HCT116 (cell line): ENCODE measurements at places on chromosomes 6 and 20. TPM values are rescaled to one million over a fixed set of nuclear protein-coding genes. Genes with fewer than 3 reads are reported as not detected.
A peak's percentile ranks its signal among the peaks of the same experiment; 100 is the strongest.

DNA sequence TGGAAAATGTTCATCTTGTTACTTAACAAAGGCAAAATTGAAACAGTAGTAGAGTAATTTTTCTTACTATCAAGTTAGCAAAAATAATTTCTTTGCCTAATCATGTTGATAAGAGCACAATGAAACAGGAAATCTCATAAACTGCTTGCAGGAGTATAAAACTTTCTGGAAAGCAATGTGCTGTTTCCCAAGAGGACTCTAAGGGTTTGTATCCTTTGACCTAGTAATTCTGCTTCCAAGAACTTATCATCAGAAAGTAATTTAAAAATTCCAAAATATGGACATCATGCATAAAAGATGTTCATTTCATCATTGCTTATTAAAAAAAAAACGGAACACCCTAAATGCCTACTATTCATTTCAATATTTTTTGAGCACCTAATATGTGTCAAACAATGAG lies 46.1 kb upstream of the TNFAIP3 start:
- no peaks in the 10 kb centered on the region for H3K4me1 ChIP-seq
- H3K4me3 ChIP-seq: no peak overlapping the region
- DNase-seq: no peak
- H3K27me3 ChIP-seq: no peaks in the 10 kb centered on the region

- no peaks in the 10 kb centered on the region; the same call in 1 of the 2 replicates for H3K4me1 ChIP-seq
- H3K27ac ChIP-seq: no peak overlapping the region
- no peaks in the 10 kb centered on the region for H3K36me3 ChIP-seq
- DNase-seq: peak; percentile 8
These were observed 85.7 kb upstream of the NEDD9 start for GRCh38 chr6:11317885-11318771.

DNA sequence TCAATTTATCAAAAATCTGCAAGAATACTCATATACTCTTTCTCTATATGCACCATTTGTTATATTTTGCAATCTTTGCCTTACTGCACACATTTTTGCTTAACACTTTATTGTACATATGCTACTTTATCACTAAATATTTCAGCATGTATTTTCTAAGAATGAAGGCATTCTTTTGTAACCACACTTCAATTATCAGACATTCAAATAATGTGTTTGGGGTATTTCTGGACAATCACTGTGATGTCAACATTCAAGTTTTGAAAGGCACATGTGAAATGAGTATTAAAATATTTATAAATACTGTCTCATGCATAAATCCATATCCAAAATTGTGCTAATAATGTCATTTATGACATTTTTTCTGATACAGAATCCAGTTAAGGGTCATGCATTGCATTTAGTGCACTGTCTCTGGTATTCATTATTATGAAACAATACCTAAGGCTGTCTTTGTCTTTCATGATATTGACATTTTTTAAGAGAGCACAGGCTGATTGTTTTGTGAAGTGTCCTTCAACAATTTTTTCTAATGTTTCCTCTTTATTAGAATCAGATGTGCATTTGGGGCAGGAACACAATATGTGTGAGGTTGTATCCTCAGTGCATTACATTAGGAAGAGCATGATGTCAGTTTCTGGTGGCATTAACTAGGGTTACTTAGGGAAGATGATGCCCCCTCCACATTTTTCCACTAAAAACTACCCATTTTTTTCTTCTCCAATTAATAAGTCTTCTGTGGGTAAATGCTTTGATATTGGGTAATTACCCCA lies 105.7 kb downstream of the MTFR2 start:
- no peaks in the 10 kb centered on the region for H3K27me3 ChIP-seq
- no peaks in the 10 kb centered on the region for H3K4me1 ChIP-seq
- no peaks in the 10 kb centered on the region for H3K36me3 ChIP-seq
- no peak overlapping the region for H3K4me3 ChIP-seq
- no peak overlapping the region for H3K27ac ChIP-seq

DNA sequence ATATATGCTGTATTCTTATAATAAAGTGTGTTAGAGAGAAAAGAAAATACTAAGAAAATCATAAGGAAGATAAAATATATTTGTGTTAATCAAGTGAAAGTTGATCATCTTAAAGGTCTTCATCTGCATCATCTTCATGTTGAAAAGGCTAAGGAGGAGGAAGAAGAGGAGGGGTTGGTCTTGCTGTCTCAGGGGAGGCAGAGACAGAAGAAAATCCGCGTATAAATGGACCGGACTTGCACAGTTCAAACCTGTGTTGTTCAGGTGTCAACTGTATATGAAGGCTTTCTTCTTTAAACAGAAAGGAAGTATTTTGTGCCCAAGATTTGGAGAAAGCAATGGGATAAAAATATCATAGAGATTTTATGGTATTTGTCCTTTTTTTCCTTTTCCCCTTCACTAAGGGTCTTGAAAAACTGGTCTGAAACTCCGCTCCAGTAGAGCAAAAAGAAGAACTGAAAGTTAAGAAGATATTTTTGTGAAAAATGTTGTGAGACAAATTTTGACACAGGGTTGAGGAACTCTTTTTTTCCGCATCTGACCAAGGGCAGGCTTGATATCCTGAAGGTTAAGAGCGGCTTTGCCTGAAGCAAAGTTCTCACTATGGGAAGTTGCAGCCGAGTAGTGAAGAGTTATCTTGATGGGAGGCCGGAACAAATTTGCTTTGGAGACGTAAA lies 350.7 kb downstream of the LAMA2 start:
- no peaks in the 10 kb centered on the region for H3K36me3 ChIP-seq
- H3K4me1 ChIP-seq: no peaks in the 10 kb centered on the region
- H3K27ac ChIP-seq: no peak overlapping the region
- no peak overlapping the region for H3K4me3 ChIP-seq

DNA sequence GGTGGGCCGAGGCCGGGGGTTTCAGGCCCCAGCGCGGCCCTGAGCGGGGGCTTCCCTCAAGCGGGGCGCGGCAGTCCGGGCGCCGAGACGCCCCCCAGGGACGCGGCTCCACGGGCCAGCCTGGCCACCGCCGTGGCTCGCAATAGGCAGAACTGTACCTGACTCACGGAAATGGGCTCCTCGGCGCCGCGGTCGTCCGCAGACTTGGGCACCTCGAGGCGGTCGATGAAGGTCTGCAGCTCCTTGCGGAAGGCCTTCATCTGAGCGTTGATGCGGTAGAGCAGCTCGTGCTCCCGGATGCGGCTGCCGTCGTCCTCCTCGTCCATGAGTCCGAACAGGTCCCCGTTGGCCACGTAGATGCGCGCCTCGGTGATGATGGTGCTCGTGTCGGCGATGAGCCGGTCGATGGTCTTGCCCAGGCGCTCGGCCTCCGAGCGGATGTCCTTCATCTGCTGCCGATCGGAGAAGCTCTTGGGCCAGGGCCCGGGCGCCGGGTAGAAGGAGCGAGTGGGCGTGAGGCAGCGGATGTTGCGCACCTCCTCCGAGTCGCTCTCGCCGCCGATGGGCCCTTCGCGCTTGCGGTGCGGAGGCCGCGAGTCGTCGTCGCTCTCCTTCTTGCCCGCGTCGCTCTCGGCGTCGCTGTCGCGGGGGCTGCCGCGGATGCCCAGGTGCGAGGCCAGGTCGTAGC lies 16.1 kb upstream of the KIAA0408 start:
- no peak overlapping the region for H3K27ac ChIP-seq
- no peak overlapping the region for H3K4me3 ChIP-seq
- H3K27me3 ChIP-seq: no peaks in the 10 kb centered on the region
- no peaks in the 10 kb centered on the region for H3K4me1 ChIP-seq
- DNase-seq: no peak

DNA sequence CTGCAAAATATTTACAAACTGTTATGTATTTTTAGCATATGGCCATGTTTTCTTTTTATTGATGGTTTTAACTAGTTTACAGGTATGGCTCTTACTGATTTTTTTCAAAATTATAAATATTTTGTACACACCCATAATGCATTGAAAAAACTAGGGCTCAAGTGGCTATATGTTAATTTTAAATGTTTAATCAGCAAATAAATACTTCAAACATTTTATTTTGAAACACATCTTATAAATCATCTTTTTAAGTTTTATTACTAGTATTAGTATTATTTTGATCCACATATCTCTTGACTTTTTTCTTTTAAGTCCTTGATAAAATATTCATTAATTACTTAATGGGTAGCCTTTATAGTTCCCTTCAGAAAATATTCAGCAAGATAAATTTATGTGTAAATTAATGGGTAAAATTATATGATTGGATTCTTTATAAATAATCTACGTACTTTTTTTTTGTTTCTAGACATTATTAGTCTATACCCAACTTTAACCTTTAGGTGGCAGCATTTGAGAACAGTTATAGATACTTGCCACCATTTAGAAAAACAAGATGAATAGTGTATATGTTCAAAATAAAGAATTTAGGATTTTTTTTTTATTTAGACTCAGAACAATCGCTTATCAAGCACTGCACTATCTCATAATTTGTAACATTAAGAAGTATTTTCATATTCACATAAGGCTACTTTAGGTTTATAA lies 241.9 kb downstream of the ADGRB3 start:
- H3K4me3 ChIP-seq: no peak overlapping the region
- no peak for DNase-seq
- no peaks in the 10 kb centered on the region for H3K36me3 ChIP-seq
- H3K27ac ChIP-seq: no peak overlapping the region

GRCh38 chr20:51470907-51471411 lies 71.6 kb downstream of the NFATC2 start:
- DNase-seq: no peak
- no peaks in the 10 kb centered on the region for H3K4me1 ChIP-seq
- no peaks in the 10 kb centered on the region for H3K36me3 ChIP-seq
- no peak overlapping the region for H3K27ac ChIP-seq
- no peaks in the 10 kb centered on the region for H3K27me3 ChIP-seq
- H3K4me3 ChIP-seq: no peak overlapping the region

DNA sequence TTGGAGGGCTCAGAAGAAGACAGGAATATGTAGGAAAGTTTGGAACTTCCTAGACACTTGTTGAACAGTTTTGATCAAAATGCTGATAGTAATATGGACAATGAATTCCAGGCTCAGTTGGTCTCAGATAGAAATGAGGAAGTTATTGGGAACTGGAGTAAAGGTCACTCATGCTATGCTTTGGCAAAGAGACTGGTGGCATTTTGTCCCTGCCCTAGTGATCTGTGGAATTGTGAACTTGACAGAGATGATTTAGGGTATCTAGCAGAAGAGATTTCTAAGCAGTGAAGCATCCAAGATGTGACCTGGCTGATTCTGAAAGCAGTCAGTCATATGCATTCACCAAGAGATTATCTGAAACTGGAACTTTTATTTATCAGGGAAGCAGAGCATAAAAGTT lies 45.1 kb downstream of the FRK start:
- DNase-seq: no peak
- H3K36me3 ChIP-seq: no peaks in the 10 kb centered on the region
- H3K27me3 ChIP-seq: no peaks in the 10 kb centered on the region
- H3K4me1 ChIP-seq: peaks cover 29% of the 10 kb centered on the region

GRCh38 chr6:69816026-69816425 lies 19.2 kb upstream of the LMBRD1 start:
- no peak overlapping the region for H3K27ac ChIP-seq
- no peak overlapping the region for H3K4me3 ChIP-seq
- H3K36me3 ChIP-seq: no peaks in the 10 kb centered on the region
- H3K4me1 ChIP-seq: no peaks in the 10 kb centered on the region
- DNase-seq: no peak

DNA sequence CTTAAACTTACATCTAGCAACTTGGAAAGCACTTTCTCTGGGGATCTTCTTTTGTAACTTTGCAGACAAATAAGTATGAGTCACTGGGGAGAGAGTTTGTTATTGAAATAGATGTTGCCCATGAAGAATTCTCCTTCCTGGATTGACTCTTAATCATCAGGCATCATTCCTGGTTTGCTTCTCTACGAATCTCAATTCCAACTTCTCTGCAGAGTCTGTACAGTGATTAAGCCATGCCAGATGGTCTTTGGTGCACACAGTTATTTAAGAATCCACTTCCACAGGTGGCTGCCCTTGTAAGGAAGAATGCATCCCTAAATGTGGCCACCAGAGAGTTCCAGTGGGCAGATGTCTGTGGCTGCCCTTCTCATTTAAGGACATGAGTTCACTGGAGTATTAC lies 25.7 kb downstream of the MYCT1 start:
- no peaks in the 10 kb centered on the region for H3K4me1 ChIP-seq
- H3K27ac ChIP-seq: no peak overlapping the region
- no peaks in the 10 kb centered on the region for H3K27me3 ChIP-seq

DNA sequence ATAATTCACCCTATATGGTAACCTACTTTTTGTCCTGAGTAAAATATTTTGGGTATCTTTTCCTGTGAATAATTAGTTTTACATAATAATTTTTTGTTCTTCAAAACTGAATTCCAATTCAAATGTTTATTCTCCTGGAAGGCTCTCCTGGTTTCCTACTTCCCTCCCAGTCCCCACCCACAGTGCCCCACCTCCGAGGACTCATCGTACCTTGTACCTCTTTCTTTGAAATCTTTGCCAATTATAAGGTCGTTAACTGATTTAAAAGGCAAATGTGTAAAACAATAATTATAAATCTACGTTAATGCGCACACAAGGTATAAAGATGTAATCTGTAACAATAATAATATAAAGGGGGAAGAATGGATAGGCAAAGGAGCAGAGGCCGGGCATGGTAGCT lies 40.5 kb upstream of the VEGFA start:
- H3K27ac ChIP-seq: no peak overlapping the region
- peaks cover 13% of the 10 kb centered on the region for H3K4me1 ChIP-seq
- no peaks in the 10 kb centered on the region for H3K36me3 ChIP-seq

DNA sequence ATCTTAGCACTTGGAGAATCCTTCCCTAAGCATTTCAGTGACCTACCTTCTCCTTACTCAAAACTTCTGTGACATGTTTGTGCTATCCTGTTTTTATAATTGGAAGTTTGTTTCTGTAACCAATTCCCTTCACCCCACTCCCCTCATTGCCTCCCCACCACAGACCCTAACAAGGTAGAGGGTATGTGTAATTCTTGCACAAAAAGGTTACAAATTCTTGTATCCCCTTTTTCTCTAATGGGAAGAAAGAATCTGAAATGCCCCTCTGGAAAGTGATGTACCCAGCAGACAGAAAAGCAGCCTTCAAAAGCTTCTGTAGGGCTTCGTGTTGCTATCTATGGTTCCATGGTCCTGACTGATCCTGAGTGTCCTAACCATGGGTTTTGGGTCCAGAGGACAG lies 111.7 kb upstream of the TMEM170B start:
- DNase-seq: no peak
- no peaks in the 10 kb centered on the region for H3K27me3 ChIP-seq
- H3K4me1 ChIP-seq: peaks cover 20% of the 10 kb centered on the region

DNA sequence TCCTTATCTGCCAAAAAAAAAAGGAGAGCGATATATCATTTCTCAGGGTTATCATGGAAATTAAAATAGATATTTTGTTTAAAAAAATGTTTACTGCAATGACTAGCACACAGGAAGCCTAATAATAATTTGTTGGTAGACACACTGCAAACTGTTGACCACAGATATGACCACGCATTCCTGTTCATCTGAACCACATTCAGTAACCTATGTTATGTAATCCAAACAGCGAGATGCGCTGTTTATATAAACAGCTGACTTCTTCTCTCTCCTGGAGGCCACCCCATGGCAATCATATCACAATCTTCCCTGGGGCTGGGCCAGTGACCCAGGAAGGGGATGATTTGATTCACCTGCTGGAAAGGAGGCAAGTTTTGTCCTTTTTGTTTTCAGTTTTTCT lies 129.3 kb upstream of the UST start:
- no peak overlapping the region for H3K27ac ChIP-seq
- DNase-seq: no peak
- H3K36me3 ChIP-seq: no peaks in the 10 kb centered on the region
- H3K4me3 ChIP-seq: no peak overlapping the region

- no peak overlapping the region for H3K27ac ChIP-seq
- peak; percentile 56 for DNase-seq
- peaks cover 38% of the 10 kb centered on the region for H3K27me3 ChIP-seq
- H3K4me1 ChIP-seq: no peaks in the 10 kb centered on the region
- H3K4me3 ChIP-seq: no peak overlapping the region
- H3K36me3 ChIP-seq: no peaks in the 10 kb centered on the region
These were observed 52.6 kb upstream of the MAFB start for GRCh38 chr20:40741507-40742106.

TBXT gene
- total RNA-seq: not detected

BPIFB4 gene
- not detected for total RNA-seq

MATN4 gene
- total RNA-seq: 0.64 TPM

WFDC2 gene
- total RNA-seq: 1.1 TPM
